ENCODE measurements at places on chromosomes 3 and 15.

DNA sequence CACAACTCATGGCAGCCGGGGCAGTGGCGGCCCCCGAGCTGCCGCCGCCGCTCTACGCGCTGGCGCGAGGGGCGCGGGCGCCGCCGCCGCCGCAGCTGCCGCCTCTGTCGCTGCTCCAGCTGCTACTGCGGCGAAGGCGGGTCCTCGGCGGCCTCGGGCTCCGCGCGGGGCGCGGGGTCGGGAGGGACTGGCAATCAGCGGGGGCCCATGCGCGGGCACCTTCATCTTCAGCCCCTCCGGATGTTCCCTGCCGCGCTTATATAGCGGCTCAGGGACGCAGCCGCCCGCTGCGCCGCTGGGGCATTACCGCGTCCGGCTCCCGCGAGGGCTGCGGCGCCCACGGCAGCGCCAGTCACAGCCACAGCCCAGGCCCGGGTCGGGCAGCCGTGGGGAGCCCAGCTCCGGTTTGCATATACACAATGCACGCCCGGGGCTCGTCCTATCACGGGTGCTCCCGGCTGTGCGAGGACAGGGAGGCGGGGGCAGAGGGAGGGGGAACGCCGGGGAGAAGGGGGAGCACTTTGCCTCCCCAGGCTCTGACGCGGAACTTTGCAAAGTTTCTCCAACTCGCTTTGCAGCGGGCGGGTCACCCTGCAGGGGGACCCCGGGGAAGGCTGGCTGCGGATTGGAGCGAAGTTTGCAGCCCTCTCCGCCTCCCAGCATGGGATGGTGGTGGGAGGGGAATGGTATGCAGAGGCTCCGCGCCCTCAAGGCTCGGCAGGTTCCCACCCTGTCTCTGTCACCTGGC lies at the start of gene VGLL3:
TSS of gene VGLL3 (minus strand) at position 416 of the 748 bp plus-strand sequence. CDS start at position 10, 406 bp downstream.
- peak; percentile 12 for DNase-seq

GRCh38 chr3:50587373-50587772 lies 18.1 kb downstream of the HEMK1 start:
- DNase-seq: peak; percentile 34

DNA sequence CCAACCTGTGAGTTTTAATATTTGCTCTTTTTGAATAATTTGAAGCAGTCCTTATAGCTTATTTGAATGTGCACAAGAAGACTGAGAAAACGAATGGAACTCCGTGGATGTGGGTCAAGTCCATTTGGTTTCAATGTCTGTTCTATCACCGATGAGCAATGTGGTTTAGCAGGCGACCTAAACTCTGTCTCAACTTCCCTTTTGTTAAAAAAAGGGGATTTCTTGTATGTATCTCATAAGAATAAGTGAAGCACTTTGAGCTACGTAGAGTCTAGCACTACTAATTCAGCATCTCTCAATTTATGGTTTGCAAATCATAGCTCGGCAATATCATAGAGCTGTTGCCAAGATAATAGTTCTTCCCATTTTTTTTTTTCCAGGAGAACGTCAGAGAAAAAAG lies 4.6 kb upstream of the SKIL start:
- DNase-seq: no peak

DNA sequence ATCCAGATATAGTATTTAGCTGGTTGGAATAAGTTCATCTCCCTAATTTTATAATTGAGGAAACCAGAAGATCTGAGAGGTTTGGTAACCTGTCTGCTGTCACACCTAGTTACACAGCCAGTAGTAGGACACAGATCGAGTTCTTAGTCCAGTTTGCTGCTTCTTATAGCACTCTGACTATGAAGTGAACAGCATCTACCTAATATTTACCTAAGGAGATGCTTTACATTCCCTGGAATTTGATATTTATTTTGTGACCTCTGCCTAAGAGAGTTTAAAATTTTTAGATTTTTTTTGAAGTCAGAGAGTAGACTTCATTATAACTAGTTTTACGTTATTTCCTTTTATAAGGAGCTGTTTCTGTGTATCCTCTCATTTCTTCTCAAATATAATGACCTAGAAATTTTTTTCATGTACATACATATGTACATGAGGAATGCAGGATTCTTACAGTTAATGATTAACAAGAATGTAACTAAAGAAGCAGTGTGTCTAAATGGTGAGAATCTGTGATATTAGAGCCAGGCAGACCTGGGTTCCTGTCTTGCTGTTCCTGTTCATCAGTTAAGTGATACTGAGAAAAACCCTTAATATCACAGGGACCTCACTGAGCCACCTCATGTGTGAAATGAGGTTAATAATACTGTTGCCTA lies 4.3 kb downstream of the ARHGEF26 start:
- no peak for DNase-seq

GRCh38 chr3:35659768-35660167 lies 20.4 kb downstream of the ARPP21 start:
- DNase-seq: no peak

DNA sequence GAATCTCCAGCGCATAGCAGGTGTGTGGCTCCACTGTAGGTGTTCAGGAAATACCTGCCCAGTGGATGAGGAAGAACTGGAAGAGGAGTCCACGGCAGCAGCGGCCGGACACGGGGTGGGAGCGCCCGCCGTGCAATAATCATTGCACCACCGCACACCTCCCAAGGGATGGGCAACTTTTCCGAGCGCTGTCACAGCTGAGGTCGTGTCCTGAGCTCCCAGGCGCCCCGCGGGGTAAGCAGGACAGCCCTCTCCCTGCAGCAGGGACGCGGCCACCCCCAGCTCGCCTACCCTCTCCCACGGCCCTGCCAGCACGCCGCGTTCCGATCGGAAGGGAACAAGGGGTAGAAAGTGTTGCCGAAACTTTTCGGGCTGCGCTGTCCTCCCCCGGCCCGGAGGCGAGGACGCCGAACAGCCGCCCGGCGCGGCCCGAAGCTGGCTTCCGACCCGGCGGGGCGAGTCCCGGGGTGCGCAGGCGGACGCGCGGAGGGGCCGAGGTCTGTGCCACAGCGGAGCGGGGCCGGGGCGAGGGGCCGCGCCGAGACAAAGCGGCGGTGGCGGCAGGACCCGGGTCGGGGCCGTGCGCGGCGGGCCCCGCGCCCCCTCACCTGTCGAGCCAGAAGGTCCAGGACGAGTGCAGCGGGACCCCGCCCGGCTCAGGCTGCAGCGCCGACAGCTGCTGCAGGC lies 475 bp downstream of the EIF4E3 start:
- DNase-seq: peak; percentile 53

- peak; percentile 2 for DNase-seq
Measured at GRCh38 chr15:71294911-71295602, 179.8 kb downstream of the THSD4 start.

DNA sequence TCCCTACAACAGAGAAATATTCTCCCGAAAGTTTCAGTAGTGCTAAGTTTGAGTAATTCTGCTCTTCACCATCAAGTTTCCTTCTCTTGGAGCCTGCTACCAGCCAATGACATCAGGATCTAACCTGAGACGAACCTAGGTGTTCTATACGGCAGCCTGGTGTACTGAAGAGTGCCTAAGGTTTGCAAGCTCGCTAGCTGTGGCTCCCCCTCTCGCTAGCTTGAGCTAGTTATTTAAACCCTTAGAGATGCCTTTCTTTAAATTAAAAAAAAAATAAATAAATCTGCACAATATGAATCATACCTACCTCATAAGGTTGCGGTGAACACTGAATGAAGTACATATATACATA lies 1.4 kb upstream of the COL8A1 start:
- DNase-seq: no peak

GRCh38 chr15:51775967-51776816 lies 24.8 kb downstream of the TMOD2 start:
- DNase-seq: peak; percentile 54

GRCh38 chr3:131728898-131729642 lies 226.3 kb upstream of the MRPL3 start:
- no peak for DNase-seq

GRCh38 chr3:124351430-124352148 lies 359.7 kb upstream of the ROPN1 start:
- no peak for DNase-seq

DNA sequence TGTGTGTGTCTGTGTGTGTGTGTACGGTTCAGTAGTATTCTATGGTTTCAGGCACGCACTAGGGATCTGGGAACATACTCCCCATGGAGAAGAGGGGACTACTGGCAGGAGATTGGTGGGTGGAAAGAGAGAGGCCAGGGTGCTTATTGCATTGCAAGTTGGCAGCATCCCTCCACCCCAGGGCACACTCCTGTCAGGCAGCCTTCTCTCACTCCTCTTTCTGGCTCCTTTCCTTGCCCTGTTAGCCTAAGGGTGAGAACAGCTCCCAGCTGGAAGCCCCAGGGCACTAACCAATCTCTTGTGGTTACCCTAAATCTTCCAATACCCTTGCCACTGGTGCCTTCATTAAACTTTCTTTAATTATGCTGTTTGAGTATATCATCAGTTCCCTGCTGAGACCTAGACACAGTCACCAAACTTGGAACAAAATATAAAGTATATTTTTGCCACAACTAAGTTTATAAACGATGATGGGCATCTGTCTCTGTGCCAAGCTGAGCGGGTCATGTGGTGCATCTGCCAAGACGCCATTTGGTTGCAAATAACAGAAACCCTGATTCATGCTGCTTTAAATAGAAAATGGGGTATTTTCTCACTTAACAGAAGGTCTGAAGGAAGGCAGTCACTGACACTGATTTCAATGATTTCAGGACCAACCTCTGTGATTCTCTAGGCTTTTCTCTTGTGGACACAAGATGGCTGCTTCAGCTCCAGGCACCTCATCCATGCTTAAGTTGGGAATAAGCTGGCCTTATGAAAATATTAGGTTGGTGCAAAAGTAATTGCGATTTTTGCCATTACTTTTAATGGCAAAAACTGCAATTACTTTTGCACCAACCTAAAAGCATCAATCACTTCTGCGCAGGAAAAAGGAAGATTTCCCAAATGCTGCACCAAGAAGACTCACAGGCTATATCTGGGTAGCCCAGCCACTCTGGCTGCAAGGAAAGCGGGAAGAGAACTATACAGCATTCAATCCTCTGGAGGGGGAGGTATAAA lies 476.9 kb upstream of the PROK2 start:
- no peak for DNase-seq

- DNase-seq: no peak
Measured at GRCh38 chr3:59717679-59718205, 667.9 kb upstream of the CFAP20DC start.

GRCh38 chr3:133472889-133473288 lies 73.0 kb downstream of the BFSP2 start:
- no peak for DNase-seq

GRCh38 chr3:10228248-10228950 lies 19.9 kb upstream of the TATDN2 start:
- DNase-seq: peak; percentile 70

DNA sequence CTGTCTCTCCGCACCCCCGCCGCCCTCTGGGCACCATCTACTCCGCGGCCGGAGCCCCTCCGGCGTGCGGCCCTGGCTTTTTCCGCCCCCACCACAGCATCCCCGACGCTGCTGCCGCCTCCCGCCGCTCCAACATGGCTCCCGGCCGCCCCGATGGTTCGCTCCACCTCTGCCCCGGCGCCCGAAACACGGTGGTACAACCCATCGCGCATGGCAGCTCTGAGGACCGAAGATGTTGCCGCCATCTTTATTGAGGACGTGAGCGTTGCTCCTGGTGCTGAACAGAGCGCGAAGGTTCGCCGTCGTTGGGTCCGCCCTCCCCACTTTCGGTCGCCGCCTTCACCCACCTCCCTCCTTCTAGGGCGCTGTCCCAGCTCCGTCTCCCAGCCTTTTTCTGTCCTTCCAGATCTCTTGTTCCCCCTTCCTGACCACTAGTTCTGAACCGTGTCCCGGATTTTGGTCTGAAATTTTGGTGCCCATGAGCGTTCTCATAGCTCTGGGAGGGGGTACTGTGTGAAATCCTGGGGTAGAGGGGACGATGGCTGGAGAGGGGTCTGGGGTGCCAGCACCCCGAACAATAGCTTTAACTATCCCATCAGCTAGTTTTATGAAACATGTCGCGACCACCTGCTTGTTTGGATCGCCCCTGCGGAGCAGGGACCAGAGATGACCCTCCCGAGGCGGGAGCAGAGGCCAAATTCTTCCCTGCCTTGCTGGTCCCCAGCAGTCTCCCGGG lies at the start of gene CELSR3:
TSS of gene CELSR3 (minus strand) at position 134 of the 736 bp plus-strand sequence. CDS start 252 bp downstream, outside the sequence.
- peak; percentile 85 for DNase-seq

DNA sequence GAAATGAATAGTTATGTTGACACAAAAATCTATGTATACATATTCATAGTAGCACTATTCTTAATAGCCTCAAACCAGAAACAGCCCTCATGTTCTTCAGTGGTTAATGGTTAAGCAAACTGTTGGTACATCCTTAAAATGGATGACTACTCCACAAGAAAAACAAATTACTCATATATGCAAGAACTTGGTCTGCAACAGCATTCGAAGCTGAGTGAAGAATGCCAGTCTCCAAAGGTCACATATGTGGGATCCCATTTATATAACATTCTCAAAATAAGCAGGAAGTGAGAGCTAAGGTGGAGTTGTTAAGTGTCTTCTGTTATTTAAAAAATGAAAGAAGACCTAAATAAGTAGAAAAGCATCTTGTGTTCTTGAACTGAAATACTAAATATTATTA lies 365.7 kb downstream of the GABRG3 start:
- no peak for DNase-seq

DNA sequence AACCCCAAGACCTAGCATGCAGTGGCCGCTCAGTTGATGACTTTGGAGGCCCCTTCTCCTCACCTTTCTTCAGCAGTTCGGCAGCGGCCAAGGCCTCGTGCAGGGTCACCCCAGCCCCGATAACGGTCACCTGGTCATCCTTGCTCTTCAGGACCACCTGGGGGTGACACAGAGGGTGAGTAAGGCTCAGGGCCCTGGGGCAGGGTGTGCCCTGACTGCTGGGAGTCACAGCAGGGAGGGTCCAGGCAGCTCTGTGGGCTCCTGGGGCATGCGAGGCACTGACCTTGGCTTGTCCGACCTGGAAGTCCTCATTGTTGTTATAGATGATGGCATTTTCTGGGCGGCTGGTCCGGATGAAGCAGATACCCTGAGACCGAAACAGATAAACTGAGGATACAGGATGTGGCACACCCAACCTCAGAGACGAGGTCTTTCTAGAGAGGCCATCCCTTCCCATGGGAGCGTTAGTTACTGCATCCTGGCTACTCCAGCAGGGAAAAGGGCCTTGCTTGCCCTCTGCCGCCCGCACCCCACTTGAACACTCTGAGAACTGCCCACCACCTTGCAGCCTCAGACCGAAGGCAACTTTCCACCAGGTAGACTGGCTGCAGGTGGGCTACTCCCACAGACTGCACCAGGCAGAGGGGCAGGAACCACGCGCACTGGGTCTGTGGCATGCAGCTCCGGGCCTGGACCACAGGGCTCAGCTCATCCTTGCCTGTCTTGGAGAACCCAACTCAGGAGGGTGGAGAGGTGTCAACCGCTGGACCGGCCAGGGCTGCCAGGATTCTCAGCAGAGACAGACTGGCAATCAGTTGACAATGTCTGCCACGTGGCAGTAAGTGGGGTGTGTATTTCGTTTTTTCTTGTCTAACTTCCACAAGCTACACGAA lies 27.6 kb downstream of the TKT start:
- DNase-seq: no peak

- DNase-seq: no peak
Measured at GRCh38 chr15:22948056-22948455, 32.1 kb downstream of the CYFIP1 start.

All from activated CD4-positive, alpha-beta T cell treated with anti-CD3 and anti-CD28 coated beads for 48 hours (primary cell).